ENCODE measurements at places on chromosomes 2 and 18.

GRCh38 chr2:207935121-207935990 is 90.0 kb downstream of the PLEKHM3 start:
- DNase-seq, result no peak

DNA sequence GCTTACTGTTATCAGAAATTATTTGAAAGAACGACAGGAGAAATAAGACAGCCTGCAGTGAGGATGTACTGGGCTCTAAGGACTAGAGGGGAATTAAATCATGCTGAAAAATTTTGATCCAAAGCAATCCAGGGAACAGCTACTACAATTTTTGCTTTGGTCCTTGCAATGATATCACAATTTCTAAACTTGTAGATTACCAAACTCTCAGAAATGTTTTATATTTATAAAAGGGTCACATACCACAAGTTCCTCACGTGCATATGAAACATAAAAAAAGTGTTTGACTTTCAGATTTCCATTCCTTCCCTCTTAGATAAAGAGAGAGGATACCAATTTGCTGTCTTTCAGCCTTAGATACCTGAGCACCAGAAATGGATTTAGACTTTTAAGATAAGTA is 261.2 kb downstream of the STK39 start:
- no peak for DNase-seq

DNA sequence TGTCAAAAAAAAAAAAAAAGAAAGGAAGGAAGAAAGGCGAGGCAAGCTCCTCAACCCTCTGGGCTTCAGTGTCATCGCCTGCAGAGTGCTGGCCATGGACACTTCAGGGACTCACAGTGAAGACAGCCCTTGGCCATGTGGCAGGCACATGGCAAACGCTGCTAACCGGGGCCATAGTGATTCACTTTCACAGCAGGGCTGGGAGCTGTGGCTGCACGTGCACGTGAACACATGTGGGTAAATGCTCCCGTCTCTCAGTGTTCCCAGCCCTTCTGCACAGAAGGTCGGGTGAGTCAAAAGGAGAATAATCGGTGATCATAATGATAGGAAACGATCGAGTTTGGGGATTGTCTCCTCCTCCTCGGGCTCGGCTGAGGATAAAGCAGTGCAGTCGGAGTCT is 46.1 kb upstream of the UBE2F start:
- DNase-seq, result no peak

DNA sequence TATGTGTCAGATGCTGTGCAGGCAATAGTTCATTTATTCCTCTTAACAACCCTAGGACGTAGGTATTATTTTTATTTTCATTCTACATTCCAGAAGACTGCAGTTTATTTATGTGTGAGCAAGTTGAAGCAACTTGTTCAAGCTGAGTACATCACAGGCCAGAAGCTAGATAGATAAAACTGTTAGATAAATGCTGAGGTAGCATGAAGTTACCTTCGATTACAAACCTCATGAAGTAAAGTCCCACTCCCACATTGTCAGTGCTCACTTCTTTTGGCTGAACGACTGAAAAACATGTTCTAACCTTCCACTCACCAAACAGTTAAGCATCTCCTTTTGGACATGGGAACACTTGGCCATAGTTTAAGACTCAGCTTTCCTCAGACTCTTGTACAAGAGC is 439.2 kb downstream of the TNS1 start:
- no peak for DNase-seq

DNA sequence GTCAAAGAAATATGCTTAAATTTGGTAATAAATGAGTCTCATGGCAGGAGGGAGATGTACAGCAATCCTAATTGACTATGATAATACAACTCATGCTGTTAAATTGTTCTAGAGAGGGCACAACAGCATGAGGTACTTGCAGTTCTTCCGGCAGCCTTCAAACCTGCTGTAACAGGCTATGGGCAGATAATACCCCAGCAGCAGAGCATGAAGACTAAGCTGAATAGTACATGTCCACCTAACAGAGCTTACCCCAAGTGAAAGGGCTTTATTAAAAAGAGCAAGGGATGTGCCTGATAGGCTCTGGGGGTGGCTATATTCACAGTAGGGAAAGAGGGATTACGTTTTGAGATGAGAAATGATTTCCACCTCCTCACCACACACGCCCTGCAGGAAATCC is 28.9 kb downstream of the MRO start:
- DNase-seq, result no peak

DNA sequence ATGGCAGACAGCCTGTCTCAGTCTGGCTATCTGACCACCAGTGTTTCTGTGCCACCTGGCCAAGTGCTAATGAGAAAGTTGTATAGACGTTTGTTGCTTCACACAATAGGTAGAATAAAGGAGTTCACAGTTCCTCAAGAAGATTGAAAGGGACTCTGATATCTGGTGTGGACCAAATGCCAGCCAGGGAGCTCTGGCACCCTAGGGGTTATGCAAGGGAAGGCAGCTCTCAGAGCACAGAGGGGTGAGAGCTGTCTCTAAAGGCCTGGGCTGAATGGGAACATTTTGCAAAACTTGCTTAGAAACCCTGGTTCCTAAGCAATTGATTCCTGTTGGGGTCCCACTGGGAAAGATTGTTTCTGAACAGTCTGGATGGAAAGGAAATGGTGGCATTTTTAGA is 553.8 kb downstream of the EPHA4 start:
- DNase-seq, result no peak

Data from hematopoietic multipotent progenitor cell treated with erythropoietin and hydrocortisone succinate and interleukin-3 and kit ligand, for 15 days (in vitro differentiated cells).